Stimulated activated CD8-positive, alpha-beta memory T cell treated with anti-CD3 and anti-CD28 coated beads, Interleukin-7, amount 100 ng/mL, for 48 hours (primary cell): ENCODE measurements at places on chromosomes 2 and 18.

GRCh38 chr2:133077269-133077822 is 407.3 kb upstream of the LYPD1 start:
- no peak for DNase-seq

DNA sequence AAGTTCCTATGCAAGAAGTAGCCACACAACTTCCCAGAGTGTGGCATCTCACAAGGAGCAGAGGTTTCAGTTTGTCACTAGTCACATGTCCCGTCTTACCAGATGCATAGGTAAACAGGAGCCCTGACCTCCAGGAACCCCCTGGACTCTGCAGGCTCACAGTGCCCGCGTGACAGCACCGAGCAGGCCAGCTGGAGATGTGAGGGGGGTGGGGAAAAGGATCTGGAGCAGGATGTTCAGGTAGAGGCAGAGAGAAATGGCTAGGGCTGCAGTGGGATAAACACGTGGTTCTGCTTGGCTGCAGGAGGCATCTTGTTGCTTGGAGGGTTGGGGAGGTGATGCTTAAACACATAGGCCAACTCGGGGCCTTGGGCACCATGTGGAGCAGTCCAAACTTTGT is 54.2 kb downstream of the IMPA2 start:
- no peak for DNase-seq

DNA sequence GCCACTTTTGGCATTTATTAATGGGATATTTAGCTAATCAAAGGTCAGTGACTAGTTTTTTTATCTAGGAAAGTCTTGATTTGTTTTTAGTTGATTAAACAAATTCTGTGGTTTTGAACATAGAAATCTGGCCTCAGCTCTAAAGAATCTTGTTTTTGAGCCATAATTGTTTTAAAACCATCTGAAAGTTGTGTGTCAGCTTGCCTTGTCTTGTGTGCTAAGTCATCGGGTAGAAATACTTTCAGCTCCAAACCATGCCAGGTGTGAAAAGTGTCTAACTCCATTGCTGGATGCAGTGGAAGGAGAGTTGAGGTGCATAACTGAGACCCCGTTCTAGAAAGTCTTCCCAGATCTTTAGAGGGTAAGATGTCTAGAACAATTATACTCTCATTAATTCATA is 22.7 kb downstream of the FARP2 start:
- no peak for DNase-seq

- no peak for DNase-seq
Measured at GRCh38 chr18:4146797-4147196, 308.3 kb downstream of the DLGAP1 start.

DNA sequence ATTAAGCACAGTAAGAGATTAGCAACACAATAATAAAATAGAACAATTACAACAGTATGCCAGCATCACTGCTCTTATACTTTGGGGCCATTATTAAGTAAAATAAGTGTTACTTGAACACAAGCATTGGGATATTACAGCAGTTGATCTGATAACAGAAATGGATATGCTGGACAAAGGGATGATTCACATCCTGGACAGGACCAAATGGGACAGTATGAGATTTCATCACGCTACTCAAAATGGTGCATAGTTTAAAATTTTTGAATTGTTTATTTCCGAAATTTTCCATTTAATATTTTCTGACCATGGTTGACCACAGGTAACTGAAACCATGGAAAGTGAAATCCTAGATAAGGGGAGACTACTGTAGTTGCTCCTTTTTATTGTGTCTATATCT is 138.2 kb downstream of the UBR3 start:
- DNase-seq: no peak

DNA sequence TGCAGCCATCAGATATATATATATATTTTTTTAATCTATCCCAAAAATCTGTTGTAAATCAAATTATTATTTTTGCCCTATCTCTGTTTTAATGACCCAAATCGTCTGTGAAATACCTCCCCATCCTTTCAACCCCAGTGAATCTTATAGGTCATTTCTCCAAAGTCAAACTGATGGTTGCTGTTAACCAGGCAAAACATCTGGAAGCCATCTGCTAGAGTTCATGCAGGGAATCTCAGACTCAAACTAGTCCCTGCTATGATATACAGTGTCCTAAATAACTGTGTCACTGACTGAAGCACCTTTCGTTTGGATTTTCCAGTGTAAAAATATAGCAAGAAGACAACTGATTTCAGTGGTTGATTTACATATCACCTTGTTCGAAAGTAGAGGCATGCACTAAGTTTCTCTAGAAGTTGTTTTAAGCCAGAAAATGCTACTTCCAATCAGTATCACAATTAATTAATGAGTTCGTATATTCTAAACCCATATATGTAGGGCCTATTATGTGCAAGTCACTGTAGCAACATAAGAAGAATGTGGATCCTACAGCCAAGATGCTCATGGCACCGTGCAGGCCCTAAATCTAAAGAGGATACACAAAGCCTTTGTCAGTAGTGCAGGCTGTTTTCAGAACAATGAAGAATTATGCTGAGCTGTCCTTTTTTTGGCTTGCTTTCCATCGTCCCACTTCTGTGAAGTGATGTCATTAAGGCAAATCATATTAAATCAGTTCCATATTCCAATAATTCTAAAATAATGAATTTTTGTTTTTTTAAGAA is 566.0 kb downstream of the STK39 start:
- DNase-seq: no peak
